ENCODE measurements at places on chromosomes 16 and 17. TPM values are rescaled to one million over a fixed set of nuclear protein-coding genes. Genes with fewer than 3 reads are reported as not detected.
A peak's percentile ranks its signal among the peaks of the same experiment; 100 is the strongest.

GRCh38 chr16:89921131-89921701 is 1.9 kb upstream of the TUBB3 start:
- no peak for DNase-seq

DNA sequence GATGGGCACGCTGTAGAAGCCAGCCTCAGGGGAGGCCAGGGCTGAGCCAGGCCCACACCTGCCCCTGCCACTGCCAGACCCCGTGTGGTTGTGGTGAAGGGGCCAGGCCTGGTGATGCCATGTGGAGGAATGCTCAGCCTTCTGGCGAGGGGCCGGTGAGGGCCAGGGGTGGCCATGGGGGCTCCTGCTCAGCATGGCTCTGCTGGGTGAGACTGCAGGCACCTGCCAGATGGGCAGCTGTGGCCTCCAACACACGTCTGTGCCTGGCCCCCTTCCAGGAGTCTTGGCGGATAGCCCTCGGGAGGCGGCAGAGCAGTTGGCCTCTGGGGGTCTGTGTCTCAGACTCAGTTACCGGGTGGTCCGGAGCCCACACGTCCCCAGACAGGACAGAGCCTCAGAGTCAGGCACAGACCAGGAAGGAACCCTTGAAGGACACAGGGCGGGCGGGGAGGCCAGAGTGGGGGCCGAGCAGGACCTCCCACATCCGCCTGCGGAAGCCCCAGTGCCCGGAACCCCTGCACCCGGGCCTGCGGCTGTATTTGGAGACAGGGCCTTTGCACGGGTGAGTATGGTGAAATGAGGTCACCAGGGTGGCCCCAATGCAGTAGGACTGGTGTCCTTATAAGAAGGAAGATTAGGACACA is 22.5 kb upstream of the CHMP6 start:
- DNase-seq = no peak

GRCh38 chr17:47808830-47809480 is 12.6 kb downstream of the OSBPL7 start:
- no peak for DNase-seq

DNA sequence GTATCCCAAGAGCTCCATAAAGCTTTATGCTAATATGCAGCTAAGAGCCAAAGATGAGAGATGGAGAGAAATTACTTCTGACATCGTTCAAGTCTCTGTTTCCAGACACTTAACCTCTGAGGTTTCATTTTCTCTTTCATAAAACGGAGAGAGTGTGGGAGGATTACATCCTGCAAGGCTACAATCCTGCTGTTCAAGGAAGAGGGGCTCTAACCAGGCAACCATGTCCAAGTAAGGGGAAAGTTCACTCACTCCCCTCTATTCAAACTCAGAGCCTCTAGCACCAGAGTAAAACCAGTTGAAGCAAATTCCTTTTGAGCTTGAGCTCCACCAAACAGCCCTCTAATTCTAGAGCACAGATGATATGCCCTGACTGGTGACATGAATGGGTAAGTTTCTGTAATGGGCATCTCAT is 397.4 kb downstream of the NPIPA8 start:
- no peak for DNase-seq

GRCh38 chr17:78433013-78433727 is 54.7 kb downstream of the PGS1 start:
- DNase-seq = no peak

- no peak for DNase-seq
Measured at GRCh38 chr16:88815227-88815626, 3.5 kb upstream of the APRT start.

- no peak for DNase-seq
Measured at GRCh38 chr16:16017812-16018211, 68.4 kb downstream of the ABCC1 start.

- no peak for DNase-seq
Measured at GRCh38 chr17:9123594-9124553, 102.6 kb downstream of the NTN1 start.

DNA sequence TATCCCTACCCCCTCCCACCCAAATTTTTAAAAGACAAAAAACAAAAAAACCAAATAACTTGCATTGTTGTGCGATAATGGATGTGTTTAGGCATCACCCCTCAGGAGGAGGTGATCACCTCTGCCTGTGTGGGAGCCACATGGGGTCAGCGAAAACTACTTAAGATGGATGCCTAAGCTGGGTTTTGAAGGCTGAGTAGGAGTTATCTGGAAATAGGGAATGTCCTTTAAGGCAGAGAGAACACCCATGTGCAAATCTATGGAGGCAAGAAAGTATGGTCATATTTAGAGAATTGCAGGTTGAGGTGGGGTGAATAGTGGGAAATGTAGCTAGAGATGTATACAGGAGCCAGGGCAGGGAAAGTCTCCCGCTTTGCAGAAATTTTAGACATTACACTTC is 5.6 kb upstream of the TACO1 start:
- DNase-seq = no peak

DNA sequence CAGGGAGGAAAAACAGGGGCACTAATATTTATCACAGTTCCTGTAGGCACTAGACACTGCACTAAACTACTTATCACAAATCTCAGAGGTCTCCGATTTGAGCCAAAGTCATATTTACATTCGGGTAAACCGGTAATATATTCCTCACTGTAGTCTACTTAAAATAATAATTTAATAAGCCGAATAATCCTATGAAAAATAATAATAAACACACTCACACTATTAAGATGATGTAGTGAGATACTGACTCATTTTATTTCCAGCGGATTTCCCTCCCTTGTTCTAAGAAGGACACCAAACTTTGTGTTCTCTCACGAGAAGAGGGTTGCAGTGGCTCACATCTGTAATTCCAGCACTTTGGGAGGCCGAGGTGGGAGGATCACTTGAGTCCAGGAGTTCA is 36.6 kb upstream of the TNRC6A start:
- no peak for DNase-seq

DNA sequence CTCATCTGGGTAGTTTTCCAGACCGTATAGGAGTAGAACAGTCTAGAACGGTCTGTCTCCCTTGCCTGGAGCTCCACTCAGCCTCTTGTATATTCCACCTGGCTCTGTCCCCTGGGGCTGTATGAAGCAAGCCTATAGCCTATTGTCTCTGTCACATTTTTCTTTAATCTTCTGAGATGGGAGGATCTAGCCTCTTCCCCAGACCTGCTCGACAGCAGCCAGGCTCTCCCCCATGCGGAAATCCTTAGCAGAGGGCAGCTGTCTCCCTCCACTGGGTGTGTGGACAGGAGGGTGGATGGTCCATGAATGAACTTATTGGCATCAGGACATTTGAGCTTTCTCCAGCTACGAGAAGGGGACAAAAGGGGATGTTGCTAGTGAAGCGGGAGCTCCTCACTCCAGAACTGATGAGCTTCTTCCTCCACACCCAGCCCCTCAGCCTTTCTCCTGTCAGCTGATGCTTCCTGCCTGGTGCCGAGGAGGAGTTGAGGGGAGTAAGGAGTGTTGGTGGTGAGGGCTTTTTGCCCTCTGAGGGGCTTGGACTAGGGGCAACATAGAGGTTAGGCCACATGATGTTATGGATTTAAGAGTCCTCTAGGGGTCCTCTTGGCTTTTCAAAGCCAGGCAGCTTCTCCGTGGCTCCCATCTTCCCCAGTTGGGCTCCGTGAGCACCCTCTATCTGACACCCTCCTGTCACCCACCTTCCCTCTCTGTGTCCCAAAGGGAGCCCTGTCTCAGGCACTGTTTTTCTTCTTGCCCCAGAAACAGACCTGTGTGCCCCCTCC is 28.0 kb downstream of the ARHGAP23 start:
- no peak for DNase-seq

DNA sequence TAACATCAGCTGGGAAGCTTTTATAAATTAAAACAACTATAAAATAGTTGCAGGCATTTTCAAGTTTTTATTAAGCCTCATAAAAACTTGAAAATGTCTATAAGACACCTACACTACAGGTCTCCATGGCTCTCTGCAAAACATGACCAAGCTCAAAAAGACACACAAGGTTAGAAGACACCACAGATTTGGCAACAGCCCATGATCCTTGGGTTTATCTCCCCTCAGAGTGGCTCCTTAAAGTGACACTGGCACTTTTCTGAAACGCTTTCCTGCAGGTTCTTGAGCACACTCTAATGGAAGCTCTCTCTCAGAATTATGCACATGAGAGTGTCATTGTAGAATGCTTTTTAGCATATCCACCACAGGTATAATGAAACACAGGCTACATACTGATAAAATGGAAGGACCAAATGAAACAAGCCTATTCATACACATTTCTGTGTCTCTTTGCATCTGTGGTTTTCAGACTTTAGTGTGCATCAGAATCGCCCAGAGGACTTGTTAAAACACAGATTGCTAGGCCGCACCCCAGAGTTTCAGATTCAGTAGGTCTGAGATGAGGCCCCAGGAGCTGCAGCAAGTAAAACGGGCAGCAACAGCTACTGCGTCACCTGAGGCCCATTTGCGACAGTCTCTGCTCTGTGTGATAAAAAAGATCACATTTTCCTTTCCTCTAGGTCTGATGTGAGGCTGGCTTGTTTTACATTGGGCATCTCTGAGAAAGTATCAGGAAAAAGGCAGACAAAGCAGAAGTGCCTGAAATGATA is 75.0 kb upstream of the WSB1 start:
- DNase-seq = no peak

- DNase-seq = no peak
Measured at GRCh38 chr16:11254913-11255736, 879 bp downstream of the SOCS1 start.

- peak; percentile 80 for DNase-seq
Measured at GRCh38 chr17:15944759-15945526, at the start of gene ADORA2B. Gene ADORA2B, plus strand, starts transcription at chr17:15945130. Its CDS starts 119 bp downstream, at chr17:15945249.

GRCh38 chr17:34709158-34709754 is 129.9 kb downstream of the TMEM132E start:
- DNase-seq = no peak

The MMP28 gene
- not detected for total RNA-seq

The SSH2 gene
- 14.3 TPM for total RNA-seq

The SEZ6L2 gene
- total RNA-seq = 68.9 TPM

The BCL6B gene
- total RNA-seq = not detected

The PERCC1 gene
- total RNA-seq = not detected

The SLC2A4 gene
- total RNA-seq = not detected

The ZNF385C gene
- total RNA-seq = not detected

The ICAM2 gene
- not detected for total RNA-seq

The CACNG1 gene
- not detected for total RNA-seq

The COL1A1 gene
- 25.0 TPM for total RNA-seq

The ARL6IP1 gene
- total RNA-seq = 308 TPM

All from Caki2 (cell line).